ENCODE measurements at places on chromosomes 6 and 20.

DNA sequence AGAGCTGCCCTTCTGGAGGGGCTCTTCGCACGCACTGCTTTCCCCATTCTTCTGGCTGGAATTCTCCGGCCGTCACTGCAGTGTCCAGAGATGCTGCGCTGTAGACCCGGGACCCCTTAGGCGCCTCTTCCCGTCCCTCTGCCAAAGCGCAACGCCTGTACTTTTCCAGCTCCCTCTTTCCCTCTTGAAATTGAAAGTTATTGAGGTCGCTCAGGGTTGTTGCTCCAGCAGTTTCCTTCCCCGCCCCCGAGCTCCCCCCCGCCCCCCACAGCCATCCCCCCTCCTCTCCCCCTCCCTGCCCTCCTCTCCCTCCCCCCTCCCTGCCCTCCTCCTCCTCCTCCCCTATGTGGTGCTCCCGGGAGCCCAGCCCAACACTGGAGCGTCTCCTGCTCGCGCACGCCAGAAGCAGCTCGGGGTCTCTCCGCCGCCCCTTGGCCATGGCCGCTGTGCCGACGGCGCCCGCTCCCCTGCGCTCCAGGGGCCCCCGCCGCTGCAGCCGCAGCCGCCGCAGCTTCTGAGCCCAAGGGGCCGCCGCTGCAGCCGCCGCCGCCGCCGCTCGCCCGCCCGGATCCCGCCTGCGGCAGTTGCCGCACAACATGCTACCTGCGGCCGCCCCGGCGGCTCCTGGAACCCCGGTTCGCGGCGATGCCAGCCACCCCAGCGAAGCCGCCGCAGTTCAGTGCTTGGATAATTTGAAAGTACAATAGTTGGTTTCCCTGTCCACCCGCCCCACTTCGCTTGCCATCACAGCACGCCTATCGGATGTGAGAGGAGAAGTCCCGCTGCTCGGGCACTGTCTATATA lies at the start of gene RSPO3:
Gene RSPO3 (plus strand): TSS at position 374 of the 804 bp plus-strand sequence. CDS start 522 bp downstream, outside the sequence.
- peak; percentile 41 for DNase-seq

DNA sequence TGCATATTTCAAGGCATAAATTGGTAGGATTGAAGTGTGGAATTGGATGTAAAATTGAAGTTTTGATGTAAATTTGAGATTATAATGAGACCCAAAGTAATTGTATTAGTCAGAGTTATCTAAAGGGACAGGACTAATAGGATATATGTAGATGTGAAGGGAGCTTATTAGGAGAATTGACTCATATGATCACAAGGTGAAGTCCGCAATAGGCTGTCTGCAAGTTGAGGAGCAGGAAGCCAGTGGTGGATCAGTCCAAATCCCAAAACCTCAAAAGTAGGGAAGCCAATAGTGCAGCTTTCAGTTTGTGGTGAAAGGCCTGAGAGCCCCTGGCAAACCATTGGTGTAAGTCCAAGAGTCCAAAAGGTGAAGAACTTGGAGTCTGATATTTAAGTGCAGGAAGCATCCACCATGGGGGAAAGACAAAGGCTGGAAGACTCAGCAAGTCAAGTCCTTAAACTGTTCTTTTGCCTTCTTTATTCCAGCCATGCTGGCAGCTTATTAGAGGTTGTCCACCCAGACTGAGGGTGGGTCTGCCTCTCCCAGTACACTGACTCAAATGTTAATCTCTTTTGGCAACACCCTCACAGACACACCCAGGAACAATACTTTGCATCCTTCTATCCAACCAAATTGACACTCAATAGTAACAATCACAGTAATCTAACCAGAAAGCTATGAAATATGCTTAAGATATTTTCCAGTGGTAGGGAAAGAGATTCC lies 442.6 kb upstream of the PTCHD4 start:
- DNase-seq, result no peak

GRCh38 chr6:157756708-157757429 lies 66.2 kb upstream of the SNX9 start:
- peak; percentile 83 for DNase-seq

DNA sequence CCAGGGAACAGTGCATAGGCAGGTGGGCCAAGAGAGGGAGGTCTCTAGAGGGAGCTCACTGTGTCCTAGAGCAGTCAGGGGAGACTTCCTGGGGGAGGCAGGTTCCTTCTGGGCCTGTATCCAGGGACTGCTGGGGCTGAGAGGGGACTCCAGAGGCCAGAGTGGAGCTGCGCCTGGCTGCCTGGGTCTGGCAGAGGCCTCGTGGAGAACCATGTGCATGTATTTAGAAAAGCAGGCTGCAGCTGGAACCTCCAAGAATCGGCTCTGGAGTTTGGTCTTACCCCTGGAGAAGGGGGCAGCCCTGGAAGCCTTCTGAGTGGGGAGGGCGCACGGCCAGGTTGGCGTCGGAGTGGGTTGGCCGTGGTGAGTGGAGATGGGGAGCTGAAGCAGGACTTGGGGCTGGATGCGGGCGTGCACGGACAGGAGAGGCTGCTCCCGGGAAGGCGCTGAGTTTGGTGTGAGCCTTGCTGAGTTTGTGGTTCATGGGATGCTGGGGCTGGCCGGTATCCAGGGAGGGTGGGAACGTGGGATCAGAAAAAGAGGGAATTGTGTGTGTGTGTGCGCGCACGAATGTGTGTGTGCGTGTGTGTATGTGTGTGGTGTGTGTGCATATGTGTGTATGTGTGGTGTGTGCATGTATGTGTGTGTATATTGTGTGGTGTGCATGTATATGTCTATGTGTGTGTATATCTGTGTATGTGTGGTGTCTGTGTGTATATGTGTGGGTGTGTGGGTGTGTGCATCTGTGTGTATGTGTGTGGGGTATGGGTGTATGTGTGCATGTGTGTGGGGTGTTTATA lies 10.8 kb downstream of the VSTM2L start:
- DNase-seq, result no peak

Measured in dermis microvascular lymphatic vessel endothelial cell (primary cell).